ENCODE measurements at places on chromosomes 11 and 22.

DNA sequence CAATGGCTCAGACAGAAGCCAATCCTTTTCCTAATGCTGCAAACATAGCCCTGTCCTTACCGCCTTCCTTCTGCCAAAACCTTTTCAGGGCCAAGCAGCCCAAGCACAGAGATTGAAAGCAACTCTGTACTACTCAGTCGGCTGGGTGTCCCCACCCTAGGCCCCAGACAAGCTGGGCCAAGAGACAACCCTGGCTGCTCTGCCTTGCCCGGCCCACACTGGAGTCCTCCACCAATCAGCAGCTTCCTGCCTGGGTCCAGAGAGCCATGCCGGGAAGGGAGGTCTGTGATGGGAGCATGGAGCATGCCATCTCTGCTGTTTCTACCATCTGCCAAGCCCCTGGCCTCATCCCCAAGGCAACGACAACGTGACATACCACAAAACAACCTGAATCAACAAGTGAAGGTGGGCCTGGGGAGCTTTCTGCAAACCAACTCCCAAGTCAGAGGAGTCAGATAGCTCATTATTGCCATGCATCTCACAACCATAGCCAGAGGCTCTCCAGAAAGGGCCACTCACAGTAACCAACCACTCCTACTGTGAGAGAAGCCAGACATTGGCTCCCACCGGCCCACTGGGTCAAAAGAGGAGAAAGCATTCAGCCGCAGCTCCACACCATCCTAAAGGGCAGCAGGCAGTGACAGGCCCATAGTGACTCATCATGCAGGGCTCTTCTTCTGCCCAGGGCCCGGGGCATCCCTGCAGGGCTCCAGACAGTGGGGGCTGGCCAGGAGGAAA is 18.2 kb downstream of the PATZ1 start:
- DNase-seq: no peak

- DNase-seq: no peak
These were observed 544.2 kb upstream of the CCDC179 start for GRCh38 chr11:23404225-23405160.

- DNase-seq: no peak
These were observed 1.9 kb downstream of the ELMOD1 start for GRCh38 chr11:107592813-107593212.

DNA sequence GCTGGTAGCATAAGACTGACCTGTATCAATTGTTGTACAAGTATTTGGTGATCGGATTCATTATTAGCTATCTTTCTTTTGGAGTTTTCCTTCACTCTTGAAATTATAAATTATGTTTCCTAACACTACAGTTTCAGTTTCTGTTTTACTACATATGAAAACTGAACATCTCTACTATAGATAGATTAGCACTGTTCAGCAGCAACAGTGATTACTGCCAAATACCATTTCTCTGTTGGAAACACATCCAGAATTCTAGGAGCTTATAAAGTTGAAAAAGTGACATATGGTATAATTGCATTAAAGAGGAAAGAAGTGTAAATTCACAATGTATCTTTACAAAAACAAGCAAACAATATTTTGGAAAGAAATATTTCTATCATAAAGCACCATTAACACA is 118.5 kb upstream of the GRIA4 start:
- DNase-seq: no peak

DNA sequence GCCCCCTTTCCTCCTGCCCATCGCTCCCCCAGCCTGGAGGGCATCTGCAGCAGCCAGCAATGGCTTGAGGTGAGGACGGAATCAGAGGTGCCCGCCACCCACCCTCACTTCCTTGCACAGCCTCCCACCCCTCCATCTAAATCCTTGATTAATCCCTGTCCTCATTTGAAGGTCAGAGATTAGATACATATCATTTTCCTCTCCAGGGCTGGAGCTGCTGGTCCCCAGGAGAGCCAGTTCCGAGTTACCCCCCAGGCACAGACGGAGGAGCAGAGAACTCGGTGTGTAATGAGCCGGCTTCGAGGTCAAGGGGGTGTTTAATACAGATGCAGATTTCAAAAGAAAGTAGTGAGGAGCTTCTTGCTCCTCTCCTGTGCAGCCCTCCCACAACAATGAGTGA is 542.1 kb downstream of the MN1 start:
- no peak for DNase-seq

DNA sequence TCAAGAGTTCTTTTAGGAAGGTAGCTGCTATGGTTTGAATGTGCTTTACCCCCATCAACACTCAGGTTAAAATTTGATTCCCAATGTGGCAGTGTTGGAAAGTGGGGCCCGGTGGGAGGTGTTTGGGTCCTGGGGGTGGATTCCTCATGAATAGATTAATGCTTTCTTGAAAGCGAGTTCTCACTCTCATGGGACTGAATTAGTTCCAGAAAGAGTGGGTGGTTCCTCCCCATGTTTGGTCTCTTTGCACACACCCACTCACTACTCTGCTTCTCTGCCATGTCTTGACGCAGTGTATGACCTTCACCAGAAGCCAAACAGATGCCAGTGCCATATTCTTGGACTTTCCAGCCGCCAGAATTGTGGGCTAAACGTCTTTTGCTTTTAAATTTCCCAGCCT is 394.4 kb downstream of the OPCML start:
- DNase-seq: no peak

DNA sequence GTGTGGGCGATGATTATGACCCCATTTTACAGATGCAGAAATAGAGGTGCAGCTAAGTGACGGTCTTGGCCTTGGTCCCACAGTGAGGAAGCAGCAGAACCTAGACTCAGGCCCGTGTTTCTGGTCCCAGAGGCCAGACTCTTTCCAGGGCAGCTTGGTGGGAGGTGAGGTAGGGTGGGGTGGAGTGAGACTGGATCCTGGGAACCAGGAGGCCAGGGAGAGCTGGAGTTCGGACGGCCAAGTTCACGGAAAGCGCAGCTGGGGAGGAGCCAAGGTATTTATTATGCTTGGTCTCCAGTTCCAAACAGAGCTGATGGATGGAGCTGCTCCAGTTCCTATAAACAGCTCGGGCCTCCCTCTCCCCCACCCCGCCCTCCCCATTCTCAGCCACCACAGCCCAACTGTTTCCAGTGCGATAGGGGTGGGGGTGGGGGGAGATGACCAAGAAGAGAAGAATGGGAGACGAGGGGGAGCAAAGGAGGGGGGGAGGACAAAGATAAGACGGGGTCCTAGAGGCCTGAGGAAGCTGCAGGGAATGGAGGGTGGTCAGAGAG is 16.2 kb downstream of the LRRC32 start:
- no peak for DNase-seq

GRCh38 chr11:82859750-82860149 is 40.5 kb downstream of the PRCP start:
- no peak for DNase-seq

DNA sequence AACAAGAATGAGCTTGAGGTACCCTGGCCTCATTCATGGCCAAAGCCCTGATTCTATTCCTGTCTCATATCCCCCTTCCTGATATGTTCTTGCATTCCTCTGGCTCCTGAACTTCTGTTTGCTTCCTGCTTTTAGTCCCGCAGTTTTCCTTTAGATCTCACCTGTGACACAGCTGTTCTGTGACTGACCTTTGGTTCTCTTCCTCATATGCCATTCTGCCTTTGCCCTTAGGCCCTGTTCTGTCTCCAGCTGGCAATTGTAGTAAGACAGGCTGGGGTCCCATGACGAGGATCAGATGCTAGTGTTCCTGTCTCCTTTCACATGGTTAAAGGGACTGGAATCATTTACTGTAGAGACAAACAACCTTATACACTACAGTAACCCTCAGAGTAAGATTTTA is 59.0 kb upstream of the PDE3B start:
- DNase-seq: no peak

DNA sequence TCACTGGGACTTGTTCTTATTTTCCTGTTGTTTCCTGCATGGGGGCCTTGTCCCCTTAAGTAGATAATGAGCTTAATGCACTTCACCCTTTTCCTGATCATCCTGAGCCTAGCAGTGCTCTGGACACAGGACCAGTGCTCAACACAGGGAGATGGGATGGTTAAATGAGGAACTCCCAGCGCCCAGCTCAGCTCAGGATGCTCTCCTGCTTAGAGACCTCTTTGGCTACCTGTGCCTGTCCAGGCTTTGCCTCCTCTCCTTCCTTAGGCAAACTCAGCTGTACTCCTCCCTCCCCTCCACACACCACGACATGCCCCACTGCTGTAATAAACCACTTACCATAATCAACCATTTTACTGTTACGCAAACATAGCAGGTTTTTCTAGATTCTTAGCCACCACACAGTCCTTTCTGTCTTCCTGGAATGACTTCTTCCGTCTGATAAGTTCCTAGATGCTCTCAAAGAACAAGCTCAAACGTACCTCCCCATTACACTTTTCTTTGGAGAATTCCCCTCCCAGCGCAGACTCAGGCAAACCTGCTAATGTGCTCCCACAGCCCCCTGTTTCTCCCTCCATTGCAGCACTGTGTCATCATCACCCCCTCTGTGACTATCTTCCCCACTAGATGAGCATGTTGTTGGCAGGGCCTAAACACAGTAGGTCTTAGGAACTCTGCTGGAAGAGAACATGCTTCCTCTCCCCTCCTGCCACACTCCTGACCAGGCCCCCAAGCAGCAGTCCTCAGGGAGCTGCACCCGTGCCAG is 113.6 kb downstream of the MICAL2 start:
- no peak for DNase-seq

- no peak for DNase-seq
These were observed 6.7 kb downstream of the JOSD1 start for GRCh38 chr22:38694049-38694448.

Measured in cortex of kidney (tissue), 1 donor.